ENCODE measurements at places on chromosomes 7 and 10.

GRCh38 chr10:71613261-71613777, 106.3 kb downstream of the C10orf105 start:
- DNase-seq = no peak

DNA sequence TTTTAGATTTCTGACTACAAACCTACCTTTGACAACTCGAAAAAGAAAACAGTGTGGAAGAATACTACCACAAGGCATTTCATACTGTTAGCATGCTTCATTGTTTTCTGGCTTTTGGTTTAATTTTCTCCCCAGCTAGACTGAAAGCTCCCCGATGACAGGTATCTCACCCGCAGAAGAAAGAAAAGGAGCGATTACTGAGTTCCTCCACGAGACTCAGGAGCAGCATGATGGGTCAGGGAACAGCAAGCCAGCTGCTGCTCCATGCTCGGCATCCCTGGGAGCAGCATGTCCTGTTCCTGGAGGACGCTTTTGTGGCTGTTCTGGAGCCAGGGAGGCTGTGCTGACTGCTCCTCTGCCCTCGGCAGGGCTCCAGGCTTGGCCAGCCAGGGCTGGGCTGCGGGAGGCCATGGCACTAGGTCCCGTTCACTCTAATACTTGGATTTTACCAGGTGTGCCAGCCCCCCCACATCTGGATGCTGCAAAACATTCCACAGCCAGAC, 133.4 kb downstream of the PRKAG2 start:
- DNase-seq = no peak

DNA sequence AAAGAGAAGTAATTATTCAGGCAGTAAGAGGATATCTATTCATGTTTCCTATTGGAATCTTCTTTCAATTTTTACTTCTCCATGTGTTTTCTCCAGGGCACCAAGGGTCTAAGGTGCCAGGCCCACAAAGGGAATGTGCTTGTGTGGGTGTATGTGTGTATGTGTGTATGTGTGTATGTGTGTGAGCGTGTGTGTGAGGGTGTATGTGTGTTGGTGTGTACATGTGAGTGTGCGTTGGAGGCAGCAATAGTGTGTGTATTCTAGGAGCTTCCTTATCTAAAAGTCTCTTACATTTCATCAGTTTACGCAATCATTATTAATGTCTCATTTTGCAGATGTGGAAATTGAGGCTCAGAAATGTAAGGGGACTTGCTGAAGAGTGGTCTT, 28.3 kb downstream of the RAMP3 start:
- no peak for DNase-seq

- DNase-seq = no peak
Measured at GRCh38 chr7:141012696-141013344, 1.9 kb downstream of the MRPS33 start.

- no peak for DNase-seq
Measured at GRCh38 chr10:99693933-99694583, 34.7 kb downstream of the ENTPD7 start.

GRCh38 chr10:51507476-51507875, 191.9 kb downstream of the CSTF2T start:
- DNase-seq = no peak

DNA sequence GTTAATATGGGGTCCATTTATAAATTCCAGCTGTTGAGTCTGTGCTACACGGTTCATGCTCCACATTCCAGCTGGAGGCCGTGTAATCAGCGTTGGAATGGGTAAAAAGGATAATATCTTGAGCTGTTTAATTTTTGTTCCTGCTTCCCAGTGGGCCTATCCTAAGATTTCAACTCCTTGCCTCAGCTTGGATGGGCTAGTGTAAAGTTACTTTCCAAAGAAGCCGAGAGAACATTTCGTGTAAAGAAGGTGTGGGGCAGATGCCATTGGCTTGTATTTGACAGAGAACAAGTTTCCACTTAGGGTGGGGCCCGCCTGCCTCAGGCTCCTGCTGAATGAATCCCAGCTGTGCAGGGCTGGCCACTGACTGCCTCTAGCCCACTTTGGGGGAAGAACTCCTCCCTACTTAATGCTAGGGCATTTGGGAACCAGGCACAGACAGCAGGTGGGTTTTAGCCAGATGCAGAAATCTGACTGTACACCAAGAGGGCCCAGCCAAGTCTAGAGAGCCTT, 125.9 kb upstream of the LYZL2 start:
- DNase-seq = no peak

GRCh38 chr10:98623176-98623575, 176.4 kb upstream of the HPS1 start:
- no peak for DNase-seq

DNA sequence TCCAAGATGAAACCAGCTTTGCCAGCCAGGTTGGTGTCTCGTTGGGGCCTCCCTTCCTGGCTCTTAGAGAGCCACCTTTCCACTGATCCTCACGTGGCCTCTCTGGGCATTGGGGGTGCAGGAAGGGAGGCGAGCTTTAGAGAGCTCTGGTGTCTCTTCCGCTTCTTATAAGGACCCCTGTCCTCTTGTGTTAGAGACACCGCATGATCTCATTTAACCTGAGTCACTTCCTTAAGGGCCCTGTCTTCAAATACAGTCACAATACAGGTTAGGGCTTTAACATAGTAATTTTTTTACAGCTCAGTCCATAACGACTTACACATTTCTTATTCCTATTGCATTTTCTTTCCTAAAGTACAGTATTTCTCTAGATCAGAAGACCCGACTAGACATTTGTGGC, 535.8 kb downstream of the SDK1 start:
- no peak for DNase-seq

GRCh38 chr10:61612450-61612849, 50.3 kb upstream of the CABCOCO1 start:
- no peak for DNase-seq

All from stimulated activated CD4-positive, alpha-beta T cell treated with anti-CD3 and anti-CD28 coated beads, Interleukin-12 subunit alpha, Interleukin-12 subunit beta, amount 100 ng/mL, for 4 hours (primary cell).